Retina (tissue), 1 donor: ENCODE measurements at places on chromosomes 4 and X.
A peak's percentile ranks its signal among the peaks of the same experiment; 100 is the strongest.

DNA sequence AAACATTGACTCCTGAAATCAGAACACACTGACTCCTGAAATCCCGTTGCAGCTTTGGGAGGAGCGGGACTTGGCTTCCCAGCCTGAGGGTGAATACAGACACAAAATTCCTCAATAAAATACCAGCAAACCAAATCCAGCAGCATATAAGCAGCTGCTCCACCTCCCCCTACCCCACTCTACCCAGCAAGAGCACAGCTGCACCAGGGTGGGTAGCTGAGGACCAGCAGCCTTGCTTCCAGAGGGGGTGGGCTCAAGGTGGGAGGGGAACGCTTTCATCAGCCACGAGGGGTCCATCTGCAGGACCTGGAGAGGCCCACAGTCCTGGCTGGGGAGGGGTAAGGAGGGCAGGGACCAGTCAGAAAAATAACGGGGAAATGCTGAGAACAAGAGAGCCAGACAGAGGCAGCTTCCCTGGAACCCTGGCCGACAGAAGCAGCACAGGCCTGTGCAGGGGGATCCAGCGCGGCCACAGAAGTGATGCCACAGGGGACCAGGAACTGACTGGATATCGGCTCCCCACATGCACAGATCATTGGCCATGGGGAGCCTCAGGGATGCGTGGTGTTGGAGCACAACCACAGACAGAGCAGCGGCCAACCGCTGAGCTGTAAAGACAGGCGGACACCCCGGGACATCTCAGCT, 49.8 kb downstream of the FGFRL1 start:
- DNase-seq: peak; percentile 40

DNA sequence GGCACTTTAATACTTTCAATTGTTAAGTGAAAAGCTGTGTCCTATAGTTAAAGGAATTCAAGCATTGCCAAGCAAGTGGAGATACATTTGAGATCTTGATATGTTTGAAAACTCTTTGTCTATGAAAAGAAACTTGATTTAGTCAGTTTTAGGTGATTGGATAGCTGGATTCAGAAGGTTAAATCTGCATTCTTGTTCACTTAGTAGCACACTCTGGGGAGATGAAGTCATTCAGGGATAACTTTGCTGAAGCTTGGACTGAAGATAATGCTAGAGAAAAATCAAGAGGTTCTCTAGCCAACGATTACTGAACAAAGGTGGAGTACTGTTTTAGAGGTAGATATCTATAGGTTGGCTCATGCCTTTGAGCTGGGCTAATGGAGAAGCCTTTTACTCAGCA, 90.6 kb downstream of the DCAF8L2 start:
- no peak for DNase-seq

DNA sequence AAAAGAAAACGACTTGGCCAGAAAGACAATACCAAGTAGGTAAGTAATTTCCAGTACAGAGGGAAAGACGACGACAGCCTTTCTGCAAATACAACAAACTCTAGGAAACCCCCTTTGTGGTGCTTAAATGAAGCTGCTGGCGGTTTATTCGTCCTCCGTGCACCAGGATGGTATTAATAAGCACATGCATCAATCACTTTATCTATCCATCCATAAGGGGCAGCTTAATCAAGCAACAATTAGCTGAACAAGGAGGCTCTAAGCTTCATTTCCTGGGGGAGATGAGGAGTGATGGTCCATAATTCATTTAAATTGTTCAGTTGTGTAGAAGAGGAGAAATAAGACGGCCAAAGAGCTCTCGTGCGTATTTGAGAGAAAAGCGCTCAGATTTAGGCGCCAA, 26.2 kb downstream of the IRF2 start:
- DNase-seq: peak; percentile 79

GRCh38 chr4:170139764-170140163, 50.0 kb upstream of the AADAT start:
- no peak for DNase-seq

GRCh38 chr4:13543839-13544605, at the start of gene NKX3-2:
Gene NKX3-2 (minus strand): TSS chr4:13544508. CDS start chr4:13544414, 94 bp downstream.
- DNase-seq: peak; percentile 78

DNA sequence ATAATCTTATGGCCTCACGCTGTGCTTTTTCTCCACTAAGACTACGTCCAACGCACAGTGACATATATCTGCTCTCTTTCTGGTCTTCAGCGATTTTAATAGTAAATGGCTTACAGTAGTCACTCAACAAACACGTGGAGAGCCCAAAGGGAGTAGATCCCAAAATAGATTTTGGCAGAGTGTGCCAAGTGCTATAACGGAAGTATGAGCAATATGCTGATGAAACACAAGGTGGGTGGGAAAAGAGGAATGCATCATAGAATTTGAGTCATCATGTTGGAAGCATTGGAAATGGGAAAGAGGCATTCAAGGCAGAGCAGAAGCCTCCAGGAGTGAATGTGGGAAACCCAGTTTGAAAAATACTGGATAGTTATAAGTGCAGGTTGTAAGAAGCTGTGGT, 129.1 kb upstream of the LDB2 start:
- DNase-seq: no peak

- no peak for DNase-seq
Measured at GRCh38 chr4:10460313-10461047, 3.3 kb upstream of the ZNF518B start.

DNA sequence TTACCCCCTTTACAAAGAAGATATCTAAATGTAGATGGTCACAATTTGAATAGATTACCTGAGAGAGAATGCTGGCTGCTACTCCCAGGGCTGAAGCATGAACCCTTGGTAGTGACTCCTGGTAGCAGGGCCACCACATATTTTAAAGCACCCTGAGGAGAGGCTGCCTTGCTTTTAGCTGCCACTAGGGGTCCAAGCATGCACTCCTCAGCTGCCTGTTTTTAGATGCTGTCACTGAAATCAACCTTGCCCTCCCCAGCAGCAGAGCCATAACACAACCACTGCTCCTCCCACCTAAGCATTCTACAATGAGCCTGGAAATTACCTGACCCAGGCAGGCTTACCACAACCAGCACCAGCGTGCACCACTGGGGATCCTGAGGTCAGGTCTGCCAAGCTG, 850.9 kb downstream of the FAM133A start:
- no peak for DNase-seq

DNA sequence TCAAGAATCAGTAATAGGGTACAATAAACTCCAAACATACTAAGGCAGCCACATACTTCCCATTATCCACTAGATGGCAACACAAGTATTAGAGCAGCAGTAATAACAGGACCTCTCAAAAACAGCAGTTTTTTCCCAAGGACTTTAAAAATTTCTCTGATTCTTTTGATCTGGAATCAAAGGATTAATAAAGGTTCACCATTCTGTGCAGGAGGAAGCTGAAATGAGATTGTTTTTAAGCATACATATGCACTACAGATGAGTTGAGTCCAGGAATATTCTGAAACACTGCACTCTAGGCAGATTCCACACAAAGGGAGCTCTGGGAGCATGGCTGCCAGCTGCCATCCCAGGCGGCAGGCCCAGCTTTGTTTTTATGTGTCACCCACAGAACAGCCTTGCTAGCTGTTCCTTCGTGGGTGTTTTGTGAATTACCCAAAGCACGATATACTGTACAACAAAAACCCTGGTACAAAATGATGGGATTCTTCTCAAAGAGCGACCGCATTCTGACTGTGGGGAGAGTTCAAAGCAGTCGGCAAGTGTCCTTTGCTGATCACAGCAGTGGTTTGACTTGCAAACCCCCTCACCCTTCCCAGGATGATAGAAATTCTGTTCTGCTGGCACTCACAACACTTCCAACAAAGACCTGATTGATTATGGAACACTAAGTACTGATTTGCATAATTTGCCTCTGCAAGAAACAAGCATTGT, 61.0 kb downstream of the STX18 start:
- DNase-seq: peak; percentile 81

DNA sequence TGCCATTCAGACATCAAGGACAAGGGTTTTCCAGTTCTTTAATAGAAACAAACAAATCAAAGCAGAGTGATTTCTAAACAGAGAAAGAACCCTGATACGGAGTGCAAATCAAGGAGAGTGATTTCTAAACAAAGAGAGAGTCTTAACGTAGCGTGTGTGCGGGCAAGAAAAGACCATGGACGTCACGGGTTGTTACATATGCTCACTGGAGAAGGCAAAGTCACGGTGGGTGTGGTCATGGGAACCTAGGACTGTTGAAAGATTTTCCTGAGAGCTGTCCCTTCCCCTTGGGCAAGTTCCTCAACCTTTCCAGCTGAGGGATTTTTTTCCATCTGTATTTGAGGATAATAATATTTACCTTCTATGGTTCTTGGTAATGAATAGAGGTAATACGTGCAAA, 95.0 kb upstream of the SLC34A2 start:
- no peak for DNase-seq

DNA sequence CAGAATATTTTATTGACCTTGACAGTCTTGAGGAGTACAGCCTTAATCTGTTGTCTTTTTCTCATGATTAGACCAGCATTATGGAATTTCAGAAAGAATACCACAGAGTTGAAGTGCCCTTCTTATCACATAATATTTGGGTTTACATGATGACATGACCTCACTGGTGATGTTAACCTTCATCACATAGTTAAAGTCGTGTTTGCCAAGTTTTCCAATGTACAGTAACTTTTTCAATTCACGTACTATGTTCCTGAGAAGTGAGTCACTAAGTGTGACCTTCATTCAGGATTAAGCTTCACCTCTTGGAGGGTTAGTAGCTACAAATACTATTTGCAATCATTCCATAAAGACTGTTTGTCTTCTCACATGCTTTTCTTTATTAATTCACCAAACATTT, 52.1 kb downstream of the RAB40A start:
- no peak for DNase-seq

GRCh38 chrX:26146024-26146423, 7.9 kb downstream of the MAGEB18 start:
- DNase-seq: no peak

GRCh38 chrX:150207733-150208132, 155.4 kb upstream of the MAMLD1 start:
- DNase-seq: no peak

GRCh38 chrX:119762718-119763117, 4.3 kb downstream of the SOWAHD start:
- DNase-seq: no peak
